ENCODE measurements at places on chromosomes 3 and 15. TPM values are rescaled to one million over a fixed set of nuclear protein-coding genes. Genes with fewer than 3 reads are reported as not detected.
A peak's percentile ranks its signal among the peaks of the same experiment; 100 is the strongest.

DNA sequence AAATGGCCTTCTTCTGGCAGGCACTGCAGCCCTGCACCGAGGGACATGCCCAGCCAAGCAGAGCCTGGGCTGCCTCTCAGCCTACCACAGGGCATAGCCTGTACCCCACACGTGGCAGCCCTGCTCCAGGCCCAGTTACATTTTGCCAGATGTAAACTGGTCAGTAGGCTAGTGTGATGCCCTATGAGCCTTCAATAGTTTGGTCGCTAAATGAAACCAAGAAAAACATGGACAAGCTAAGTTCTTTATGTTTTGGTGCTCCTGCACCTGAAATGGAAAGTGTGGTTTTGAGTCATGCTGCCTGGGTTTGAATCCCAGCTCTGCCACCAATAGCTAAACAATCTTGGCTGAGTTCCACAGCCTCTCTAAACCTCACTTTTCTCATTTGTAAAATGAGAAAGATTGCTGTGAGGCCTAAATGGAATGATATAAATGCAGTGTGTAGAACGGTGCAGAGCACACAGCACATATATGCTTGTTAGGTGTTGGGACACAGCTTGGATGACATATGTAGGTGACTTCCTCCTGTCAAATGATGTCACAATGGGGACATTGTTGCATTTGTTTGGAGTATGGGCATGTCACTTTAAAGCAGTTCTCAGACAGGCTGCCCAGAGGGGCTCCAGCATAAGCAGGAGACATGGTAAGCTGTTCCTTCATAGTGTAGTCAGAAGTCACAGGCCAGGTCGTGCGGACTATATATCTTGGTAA is 57.4 kb downstream of the ZBTB38 start:
- no peak for DNase-seq
- no peaks in the 10 kb centered on the region for H3K27me3 ChIP-seq
- H3K4me3 ChIP-seq = no peak overlapping the region
- peaks cover 13% of the 10 kb centered on the region for H3K4me1 ChIP-seq
- no peak overlapping the region for H3K27ac ChIP-seq

- peak overlapping the region; percentile 57 for H3K27ac ChIP-seq
- no peaks in the 10 kb centered on the region for H3K36me3 ChIP-seq
- peaks cover 6% of the 10 kb centered on the region for H3K27me3 ChIP-seq
These were observed 1.1 kb downstream of the HYAL3 start for GRCh38 chr3:50297896-50298725.

ROPN1 gene
- total RNA-seq = not detected

- no peak overlapping the region for H3K4me3 ChIP-seq
- H3K27ac ChIP-seq = no peak overlapping the region
- H3K27me3 ChIP-seq = no peaks in the 10 kb centered on the region
- no peaks in the 10 kb centered on the region for H3K4me1 ChIP-seq
- DNase-seq = peak; percentile 8
These were observed 19.4 kb upstream of the UBE2E2 start for GRCh38 chr3:23183731-23184130.

DNA sequence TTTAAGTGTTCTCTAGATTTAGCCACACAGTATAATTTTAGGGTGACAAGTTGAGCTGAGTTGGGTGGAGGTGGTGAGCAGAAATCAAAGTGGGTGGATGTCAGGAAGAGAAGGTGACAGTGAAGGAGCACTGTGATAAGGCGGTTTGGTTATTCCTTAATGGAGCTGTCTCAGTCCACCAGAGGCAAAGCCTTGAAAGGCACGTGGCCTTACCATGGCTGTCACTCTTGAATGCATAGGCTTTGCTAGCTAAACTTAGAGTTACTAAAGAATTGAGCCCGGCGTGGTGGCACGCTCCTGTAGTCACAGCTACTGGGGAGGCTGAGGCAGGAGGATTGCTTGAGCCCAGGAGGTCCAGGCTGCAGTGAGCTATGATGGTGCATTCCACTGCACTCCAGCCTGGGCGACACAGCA is 560 bp upstream of the TTLL13 start:
- no peaks in the 10 kb centered on the region for H3K27me3 ChIP-seq
- DNase-seq = no peak
- peaks cover 14% of the 10 kb centered on the region for H3K4me1 ChIP-seq

DNA sequence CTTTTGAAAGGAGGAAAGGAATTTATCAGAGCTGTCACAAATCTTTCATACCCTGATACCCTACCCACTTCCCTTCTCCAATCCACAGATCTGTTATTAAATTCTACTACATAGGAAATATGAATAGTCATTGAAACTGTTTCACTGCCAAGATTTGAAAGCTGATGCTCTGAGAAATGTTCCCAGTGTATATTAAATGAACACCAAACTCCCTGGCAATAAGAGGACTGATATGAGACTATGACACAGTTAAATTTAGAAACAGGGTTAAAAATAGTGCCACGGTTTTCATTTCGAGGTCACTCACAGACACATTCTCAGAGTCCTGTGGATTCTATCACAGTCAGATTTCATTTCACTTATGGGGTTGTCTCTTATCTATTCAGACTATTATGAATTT is 27.2 kb upstream of the GBE1 start:
- no peak for DNase-seq
- no peak overlapping the region for H3K27ac ChIP-seq
- no peaks in the 10 kb centered on the region for H3K4me1 ChIP-seq
- H3K27me3 ChIP-seq = no peaks in the 10 kb centered on the region

DNA sequence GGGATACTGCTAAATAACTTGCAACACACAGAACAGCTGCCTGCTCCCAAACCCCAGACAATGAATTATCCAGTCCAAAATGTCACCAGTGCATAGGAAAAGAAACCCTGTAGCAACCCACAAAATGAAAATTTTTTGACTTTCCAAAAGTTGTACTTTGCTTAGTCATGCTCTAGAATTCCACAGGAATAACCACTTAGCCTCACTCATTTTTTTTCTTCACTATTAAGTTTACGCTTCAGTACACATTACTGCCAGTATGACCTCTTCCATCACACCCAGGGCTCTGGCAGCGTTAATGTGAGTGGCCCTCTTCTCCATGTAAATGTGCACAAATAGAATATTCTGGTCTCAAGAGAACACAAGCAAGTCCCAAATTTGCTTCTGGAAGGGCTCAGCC is 259.8 kb downstream of the MAGI1 start:
- H3K4me3 ChIP-seq = no peak overlapping the region
- H3K27me3 ChIP-seq = no peaks in the 10 kb centered on the region
- DNase-seq = no peak
- no peak overlapping the region for H3K27ac ChIP-seq
- H3K36me3 ChIP-seq = no peaks in the 10 kb centered on the region

DNA sequence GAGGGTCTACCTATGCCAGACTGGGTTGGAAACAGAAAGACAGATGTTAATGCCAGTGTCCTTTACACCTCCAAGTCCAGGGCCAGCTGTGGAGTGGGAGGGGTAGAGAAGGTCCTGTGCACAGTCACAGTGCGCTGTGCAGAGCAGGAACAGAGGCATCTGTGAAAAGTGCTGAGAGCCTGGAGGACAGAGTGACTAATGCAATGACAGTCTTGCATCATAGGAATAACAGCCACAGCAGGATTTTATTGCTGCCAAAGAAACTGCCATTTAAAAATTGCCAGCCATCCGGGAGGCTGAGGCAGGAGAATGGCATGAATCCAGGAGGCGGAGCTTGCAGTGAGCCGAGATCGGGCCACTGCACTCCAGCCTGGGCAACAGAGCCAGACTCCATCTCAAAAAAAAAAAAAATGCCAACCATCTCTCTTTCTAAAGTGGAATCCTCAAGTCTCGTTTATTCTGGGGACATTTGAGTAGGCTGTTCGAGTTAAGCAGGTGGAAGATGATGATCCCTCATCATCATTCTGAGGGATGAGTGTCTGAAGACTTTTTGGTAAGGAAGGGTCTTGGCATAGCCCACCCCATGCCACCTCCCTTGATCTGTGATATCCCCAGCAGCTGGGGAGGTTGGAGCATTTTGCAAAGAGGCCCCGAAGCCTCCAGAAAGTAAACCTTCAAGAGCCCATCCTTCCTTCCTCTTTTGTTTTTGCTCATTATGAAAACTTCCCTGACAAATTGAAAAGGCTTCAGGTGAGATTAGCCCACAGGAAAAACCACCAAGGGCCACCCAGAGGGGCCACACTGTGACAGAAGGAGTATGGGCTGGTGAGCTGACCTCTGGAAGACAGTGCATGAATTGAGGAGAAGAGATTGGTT is 7.7 kb downstream of the CCR2 start:
- DNase-seq = no peak
- peaks cover 5% of the 10 kb centered on the region for H3K4me1 ChIP-seq
- H3K27me3 ChIP-seq = peaks cover 24% of the 10 kb centered on the region
- no peak overlapping the region for H3K27ac ChIP-seq

TMEM207 gene
- total RNA-seq = not detected

NEK11 gene
- 4.9 TPM for total RNA-seq

- no peaks in the 10 kb centered on the region for H3K4me1 ChIP-seq
- H3K27me3 ChIP-seq = no peaks in the 10 kb centered on the region
- H3K36me3 ChIP-seq = no peaks in the 10 kb centered on the region
- DNase-seq = no peak
- no peak overlapping the region for H3K4me3 ChIP-seq
- H3K27ac ChIP-seq = no peak overlapping the region
These were observed 523.2 kb upstream of the ZNF717 start for GRCh38 chr3:76308541-76308940.

- DNase-seq = no peak
- H3K27ac ChIP-seq = no peak overlapping the region
- peaks cover 5% of the 10 kb centered on the region for H3K4me1 ChIP-seq
- no peaks in the 10 kb centered on the region for H3K27me3 ChIP-seq
These were observed 15.5 kb upstream of the ATP8B4 start for GRCh38 chr15:50134524-50135024.

DNA sequence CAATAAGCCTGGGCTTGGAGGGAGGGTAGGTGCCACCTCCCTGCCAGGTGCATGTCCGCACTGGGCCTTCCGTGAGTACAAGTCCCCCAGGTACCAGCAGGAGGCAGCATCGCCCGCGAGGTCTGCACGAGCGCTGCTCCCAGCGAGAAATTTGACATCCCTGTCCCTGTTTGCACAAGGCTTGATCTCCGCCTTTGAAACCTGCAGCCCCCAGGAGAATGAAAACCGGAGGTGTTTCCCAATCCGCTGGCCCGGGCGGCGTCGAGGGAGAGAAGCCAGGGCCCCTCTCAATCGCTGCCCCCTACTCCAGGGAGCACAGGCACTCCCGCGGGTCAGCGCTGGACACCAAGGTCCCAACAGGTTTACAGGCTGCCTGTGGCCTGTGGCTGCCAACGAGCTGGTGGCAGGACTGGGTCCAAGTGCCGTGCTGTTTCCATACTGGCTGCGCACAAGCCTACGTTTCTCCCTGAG is 961 bp downstream of the HAPLN3 start:
- no peak overlapping the region for H3K27ac ChIP-seq
- DNase-seq = peak; percentile 57
- peaks cover 29% of the 10 kb centered on the region for H3K4me1 ChIP-seq

SEMA7A gene
- total RNA-seq = 14.4 TPM

TRIM42 gene
- total RNA-seq = not detected

ZNF502 gene
- not detected for total RNA-seq

- H3K4me1 ChIP-seq = peaks cover 24% of the 10 kb centered on the region
- H3K36me3 ChIP-seq = no peaks in the 10 kb centered on the region
- no peak overlapping the region for H3K4me3 ChIP-seq
- no peak overlapping the region for H3K27ac ChIP-seq
- H3K27me3 ChIP-seq = peaks cover 11% of the 10 kb centered on the region
These were observed 116.9 kb upstream of the FOXB1 start for GRCh38 chr15:59887211-59887610.

MCTP2 gene
- 0.35 TPM for total RNA-seq

- no peak for DNase-seq
- no peaks in the 10 kb centered on the region for H3K27me3 ChIP-seq
- no peaks in the 10 kb centered on the region for H3K4me1 ChIP-seq
- H3K4me3 ChIP-seq = no peak overlapping the region
- no peaks in the 10 kb centered on the region for H3K36me3 ChIP-seq
These were observed 10.8 kb downstream of the CMTM8 start for GRCh38 chr3:32249184-32249782.

- peaks cover 3% of the 10 kb centered on the region for H3K27me3 ChIP-seq
- no peak for DNase-seq
- no peaks in the 10 kb centered on the region for H3K4me1 ChIP-seq
- no peak overlapping the region for H3K27ac ChIP-seq
These were observed 53.5 kb upstream of the PROK2 start for GRCh38 chr3:71838406-71838805.

- no peak for DNase-seq
- peaks cover 6% of the 10 kb centered on the region for H3K36me3 ChIP-seq
- peaks cover 20% of the 10 kb centered on the region for H3K4me1 ChIP-seq
- no peak overlapping the region for H3K4me3 ChIP-seq
- no peaks in the 10 kb centered on the region for H3K27me3 ChIP-seq
These were observed 103.1 kb downstream of the CMSS1 start for GRCh38 chr3:99920481-99921376.

MAP1A gene
- total RNA-seq = 24.3 TPM

DNA sequence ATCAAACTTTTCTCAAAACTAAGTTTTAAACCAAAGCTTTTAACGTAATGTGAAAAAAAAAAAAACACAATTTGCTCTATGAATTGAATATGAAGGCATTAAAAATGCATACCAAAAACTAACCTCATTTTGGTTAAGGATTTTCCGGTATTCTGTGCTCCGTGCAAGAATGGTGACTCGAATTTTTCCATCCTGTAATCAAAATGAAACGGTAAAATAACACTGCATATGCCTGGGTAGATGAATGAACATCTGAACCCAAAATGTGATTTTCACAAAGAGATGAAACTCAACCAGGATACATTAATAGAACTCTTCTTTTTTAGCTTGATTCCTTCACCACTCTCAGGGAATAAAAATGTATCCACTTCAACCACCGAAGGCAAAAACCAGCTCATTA is 26.2 kb downstream of the EOGT start:
- no peak for DNase-seq
- H3K27ac ChIP-seq = no peak overlapping the region
- peaks cover 30% of the 10 kb centered on the region for H3K36me3 ChIP-seq
- H3K27me3 ChIP-seq = no peaks in the 10 kb centered on the region
- H3K4me1 ChIP-seq = no peaks in the 10 kb centered on the region

DNA sequence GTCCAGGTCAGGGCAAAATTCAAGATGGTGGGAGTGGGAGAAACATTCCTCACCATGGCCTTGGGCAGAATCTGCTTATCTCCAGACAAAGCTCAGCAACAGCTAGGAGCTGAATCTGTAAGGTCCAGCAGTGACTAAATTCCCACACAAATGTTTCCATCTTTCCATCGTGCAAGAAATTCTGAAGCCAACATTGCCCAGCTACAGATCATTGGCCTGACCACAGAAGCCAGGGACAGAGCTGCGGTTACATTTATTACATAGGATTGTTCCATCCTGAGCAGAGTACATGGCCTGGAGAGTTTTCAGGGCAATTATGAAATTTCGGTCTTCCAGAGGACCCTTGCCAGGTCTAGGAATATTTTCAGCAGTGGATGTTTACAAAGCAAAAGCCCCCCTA is 100.3 kb downstream of the LIPC start:
- peaks cover 7% of the 10 kb centered on the region for H3K4me1 ChIP-seq
- no peak overlapping the region for H3K4me3 ChIP-seq
- H3K36me3 ChIP-seq = no peaks in the 10 kb centered on the region

All from neural crest cell (in vitro differentiated cells).